ENCODE measurements at places on chromosomes 2 and 18. TPM values are rescaled to one million over a fixed set of nuclear protein-coding genes. Genes with fewer than 3 reads are reported as not detected.

GRCh38 chr18:34399892-34400291 is 175.2 kb upstream of the NOL4 start:
- DNase-seq, result no peak

- no peak for DNase-seq
Measured at GRCh38 chr2:199457147-199458008, at the start of gene SATB2. Gene SATB2, minus strand, starts transcription at chr2:199457939. Its CDS starts 1,902 bp downstream, at chr2:199456037.

The OTOF gene
- total RNA-seq, result not detected

- DNase-seq, result no peak
Measured at GRCh38 chr2:180061085-180061484, 54.0 kb upstream of the CWC22 start.

DNA sequence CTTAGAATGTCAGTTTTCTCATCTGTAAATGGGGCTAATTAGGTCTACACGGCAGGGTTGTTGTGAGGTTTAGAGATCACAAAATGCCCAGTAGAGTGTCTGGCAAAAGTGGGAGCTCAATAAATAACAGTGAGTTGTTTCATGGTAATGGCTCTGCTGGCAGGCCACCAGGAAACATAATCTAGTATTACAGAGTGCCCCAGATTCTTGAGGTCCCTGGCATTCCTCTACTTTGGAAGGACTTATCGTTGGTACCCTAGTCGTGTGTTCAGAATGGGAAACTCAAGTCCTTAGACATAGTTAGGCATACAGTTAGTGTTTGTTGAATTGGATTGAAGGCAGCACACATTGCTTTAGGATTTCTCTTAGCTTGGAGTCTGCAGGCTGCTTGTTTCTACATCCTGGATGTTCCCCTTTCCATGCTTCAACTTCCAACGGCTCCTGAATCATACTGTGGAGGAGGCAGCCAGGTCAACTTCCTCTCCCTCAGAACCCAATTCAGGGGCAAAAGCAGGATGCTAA is 161.5 kb upstream of the FOSL2 start:
- no peak for DNase-seq

DNA sequence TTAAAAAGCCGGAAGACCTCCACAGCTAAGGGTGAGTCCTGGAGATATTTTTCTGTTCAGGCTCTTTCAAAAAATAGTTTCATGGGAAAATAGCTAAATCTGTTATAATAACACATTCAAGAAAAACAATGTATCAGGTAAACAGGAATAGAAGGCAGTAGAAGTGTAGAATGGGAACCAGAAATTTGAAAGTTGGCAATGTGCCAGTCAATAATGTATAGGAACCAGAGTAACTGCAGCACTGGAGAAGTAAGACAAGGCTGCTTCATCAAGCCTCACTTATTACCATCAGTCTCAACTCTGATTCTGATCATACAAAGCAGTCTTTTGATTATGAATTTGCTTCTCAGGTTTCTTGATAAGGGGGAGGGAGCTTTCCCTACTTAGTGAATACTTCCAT is 81.4 kb upstream of the VRK2 start:
- no peak for DNase-seq

The OTOS gene
- total RNA-seq, result not detected

The MARCHF4 gene
- not detected for total RNA-seq

The TGFA gene
- total RNA-seq, result 78.3 TPM

- DNase-seq, result no peak
Measured at GRCh38 chr2:201362396-201362795, 5.3 kb upstream of the FLACC1 start.

DNA sequence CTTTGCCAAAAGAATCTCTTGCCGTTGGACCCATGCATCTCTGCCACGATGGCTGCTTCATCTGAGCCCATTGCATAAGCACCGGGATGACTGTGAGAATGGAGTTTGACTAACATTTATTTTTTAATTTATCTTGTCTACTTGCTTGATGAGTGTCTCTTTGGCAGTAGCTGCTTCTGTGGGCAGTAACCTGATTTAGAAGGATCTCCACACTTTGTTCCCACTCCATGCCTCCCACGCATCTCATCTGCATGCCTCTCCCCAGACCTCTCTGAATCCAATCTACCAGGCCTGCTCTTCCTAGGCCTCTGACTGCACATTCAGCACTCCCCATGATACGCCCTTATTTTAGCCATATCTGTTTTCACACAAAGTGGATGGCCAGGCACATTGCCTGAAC is 23.7 kb upstream of the TMX3 start:
- DNase-seq, result no peak

The TBR1 gene
- 0.06 TPM for total RNA-seq

DNA sequence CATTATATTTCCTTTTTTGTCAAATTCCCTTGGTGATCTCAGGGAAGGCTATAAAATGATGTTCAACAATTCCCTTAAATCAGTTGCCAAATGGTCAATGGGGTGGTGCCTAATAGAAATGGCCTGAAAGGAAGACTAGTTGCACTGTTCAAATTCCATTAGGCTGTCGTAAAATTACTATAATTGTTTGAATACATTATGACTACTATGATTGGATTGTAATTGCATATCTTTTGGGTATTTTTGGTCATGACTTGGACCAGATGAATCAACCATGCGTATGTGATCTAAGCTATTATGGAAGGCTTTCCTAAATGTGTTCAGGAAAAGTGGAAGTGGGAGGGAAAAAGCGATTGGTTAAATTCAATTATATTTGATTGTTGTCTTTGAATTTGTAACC is 41.3 kb upstream of the KCNE4 start:
- DNase-seq, result no peak

The AOX1 gene
- 19.0 TPM for total RNA-seq

- no peak for DNase-seq
Measured at GRCh38 chr2:94870440-94871225, 597 bp upstream of the TEKT4 start.

Data from lower leg skin (tissue), 4 donors.